ENCODE measurements at places on chromosomes 13 and 19. TPM values are rescaled to one million over a fixed set of nuclear protein-coding genes. Genes with fewer than 3 reads are reported as not detected.

The POU2F2 gene
- polyA plus RNA-seq = 1.8 TPM

The CALR3 gene
- not detected for polyA plus RNA-seq

DNA sequence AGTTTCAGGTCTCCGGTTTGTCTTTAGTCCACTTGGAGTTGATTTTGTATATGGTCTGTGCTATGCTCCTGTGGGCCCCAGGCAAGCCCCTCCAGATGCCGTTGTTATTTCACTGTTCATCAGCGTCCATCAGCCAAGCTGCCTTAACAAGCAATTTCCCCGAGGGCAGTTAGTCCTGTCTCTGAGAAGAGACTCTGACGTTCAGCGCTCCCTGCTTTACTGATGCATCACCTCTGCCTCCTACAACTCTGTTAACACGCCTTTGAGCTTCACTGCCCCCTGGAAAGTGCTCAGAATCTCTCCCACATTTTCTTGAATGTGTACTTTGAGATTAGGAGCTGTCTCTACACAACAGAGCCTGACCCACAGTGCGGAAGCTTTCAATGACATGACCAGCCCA, 41.8 kb upstream of the UBAC2 start:
- no peak for DNase-seq

- DNase-seq = no peak
Observed at GRCh38 chr19:5132206-5132560, 163.3 kb downstream of the KDM4B start.
